ENCODE measurements at places on chromosomes 2 and 18.

DNA sequence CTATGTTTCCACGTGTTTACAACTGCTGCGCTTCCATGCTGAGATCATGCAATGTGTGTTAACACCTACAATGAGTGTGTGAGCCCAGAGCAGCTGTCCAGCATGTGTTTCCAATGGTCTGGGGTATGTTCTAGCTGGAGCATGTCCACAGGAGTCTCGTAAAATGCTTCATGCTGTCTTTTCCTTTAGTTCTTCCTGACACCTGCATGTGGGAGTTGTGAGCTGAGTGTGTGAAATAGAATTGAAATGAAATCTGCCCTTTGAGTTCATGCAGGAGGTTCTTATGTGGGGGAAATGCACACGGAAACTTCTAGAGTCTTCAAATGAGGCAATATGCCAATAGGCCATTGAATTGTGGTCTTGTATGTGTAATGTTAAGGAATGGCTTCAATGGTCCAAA is 205.1 kb downstream of the RND3 start:
- DNase-seq = no peak

DNA sequence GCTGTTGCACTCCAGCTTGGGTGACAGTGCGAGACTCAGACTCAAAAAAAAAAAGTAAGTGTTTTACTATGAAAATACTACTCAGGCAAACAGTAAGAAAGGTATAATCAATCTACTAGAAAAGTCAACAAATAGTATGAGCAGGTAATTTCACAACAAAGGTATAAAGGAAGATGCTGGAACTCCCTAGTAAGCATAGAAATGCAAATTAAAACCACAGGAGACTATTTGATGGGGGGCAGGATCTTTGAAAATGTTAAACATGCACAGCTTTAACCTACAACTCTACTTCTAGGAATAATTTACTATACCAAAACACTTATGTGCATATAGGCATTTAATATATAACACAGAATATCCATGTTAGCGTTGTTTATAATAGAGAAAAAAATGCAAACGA is 24.3 kb upstream of the TNFAIP6 start:
- DNase-seq = no peak

GRCh38 chr2:156619021-156619539 is 182.9 kb downstream of the GPD2 start:
- no peak for DNase-seq

DNA sequence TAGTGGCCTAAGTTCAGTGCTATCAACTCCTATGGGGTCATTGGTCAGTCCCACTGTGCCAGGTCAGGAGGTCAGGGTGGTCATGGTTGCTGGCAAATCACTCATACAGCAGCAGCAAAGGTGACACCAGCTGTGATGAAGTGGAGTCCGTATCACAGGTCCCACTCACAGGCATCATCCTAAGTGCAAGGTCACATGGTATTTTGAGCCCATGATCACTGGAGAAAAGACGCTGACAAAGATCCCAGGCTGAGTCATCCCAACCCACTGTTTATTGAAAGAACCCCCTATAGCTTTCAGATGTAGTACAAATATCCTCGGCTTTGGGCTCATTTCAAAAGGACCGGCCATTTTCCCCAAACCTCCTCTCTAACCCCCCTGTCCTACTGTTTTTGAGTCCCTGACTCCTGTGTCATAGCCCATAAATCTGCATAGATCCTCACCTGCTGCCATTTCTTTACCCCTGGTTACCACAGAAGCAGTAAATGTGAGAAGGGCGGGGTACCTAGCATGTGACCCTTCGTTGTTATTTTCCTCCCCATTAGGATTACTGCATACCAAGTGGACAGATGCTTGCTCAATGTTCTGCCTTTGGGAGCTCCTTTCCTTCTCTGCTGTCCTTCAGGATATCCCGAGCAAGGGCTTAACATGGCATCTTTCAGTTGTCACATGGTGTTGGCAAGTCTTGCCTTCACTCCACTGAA is 107.7 kb downstream of the COL6A3 start:
- DNase-seq = peak; percentile 42

- DNase-seq = no peak
Measured at GRCh38 chr2:161044095-161044865, 115.9 kb upstream of the TANK start.

DNA sequence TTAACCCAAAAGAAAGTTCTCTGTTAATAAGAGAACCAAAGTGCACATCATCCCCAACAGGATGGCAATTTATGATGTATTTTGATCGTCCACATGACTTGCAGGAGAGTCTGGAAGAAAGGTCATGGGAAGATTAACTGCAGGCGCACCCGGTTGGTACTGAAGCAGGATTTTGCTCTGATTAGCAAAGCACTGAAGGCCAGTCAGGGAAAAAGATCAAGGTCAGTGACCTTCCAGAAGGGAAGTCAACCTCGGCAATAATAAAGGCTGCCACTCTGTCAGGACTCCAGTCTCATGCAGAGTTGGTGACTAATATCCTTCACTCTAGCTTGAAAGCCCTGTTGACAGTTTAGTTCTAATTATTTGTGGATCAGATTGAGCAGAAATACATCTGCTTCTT is 432.7 kb upstream of the RAB12 start:
- DNase-seq = peak; percentile 38

DNA sequence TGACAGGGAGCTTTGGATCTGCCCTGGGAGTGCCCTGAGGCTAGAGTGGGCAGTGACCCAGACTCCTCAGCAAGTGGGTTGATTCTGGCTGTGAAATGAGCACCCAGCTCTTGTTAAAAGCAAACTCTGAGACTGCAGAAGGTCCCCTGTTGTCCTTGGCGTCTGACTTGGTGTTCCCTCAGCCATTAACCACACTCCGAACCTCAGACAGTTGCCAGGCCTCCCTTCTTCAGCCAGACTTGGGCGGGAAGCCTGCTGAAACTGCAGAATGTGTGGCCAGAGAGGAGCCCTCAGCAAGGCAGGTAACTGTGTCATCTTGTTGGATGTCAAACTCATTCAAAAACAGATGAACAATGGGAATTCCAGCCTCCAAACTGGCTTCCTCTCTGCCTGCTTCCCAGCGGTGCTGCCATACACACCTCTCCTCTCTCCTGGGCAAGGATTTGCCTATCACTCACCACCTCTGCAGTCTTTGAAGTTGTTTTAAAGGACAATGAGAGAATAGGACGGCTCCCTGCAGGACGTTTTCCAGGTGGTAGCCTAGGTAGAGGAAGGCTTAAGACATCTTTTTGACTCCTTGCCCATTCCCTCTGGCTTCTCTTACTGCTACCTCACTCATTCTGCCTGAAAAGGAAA is 38.9 kb upstream of the B3GNT2 start:
- DNase-seq = no peak

DNA sequence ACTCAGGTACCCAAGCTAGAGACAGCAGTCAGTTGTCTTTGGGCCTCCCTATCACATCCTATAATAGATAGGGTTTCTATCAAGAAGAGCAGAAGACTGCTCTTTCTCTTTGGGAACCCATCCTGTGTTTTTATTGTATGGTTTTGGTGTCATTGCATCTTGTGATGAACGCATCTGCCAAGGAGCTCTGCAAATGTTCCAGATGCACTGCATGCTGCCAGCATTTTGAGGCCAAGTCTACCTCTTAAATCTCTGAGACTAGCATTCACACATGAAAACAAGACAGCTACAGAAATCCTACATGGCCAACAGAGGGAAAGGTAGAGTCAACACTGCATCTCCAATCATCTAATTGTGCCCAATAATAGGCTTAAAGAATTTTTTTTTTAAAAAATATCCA is 14.0 kb downstream of the SEMA4F start:
- no peak for DNase-seq

Data from RCC 7860 (cell line).